Stromal cell of bone marrow (primary cell): ENCODE measurements at places on chromosomes 3 and 15.

DNA sequence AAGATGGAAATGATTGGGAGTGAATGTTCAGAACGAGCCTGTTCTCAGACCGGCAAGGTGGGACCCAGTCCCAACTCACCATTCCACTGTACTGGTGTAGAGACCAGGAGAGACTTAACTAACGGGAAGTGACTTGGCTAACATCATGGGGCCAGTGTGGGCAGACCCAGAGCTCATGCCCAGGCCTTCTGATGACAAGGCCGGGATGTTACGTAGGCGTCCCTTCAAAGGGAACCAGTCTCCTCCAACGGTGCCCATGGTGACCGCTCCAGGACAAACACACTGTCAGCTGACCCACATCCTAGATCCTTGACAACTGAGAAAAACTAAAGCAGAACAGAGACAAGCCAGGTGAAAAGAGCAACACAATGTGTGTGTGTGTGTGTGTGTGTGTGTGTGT lies 128.4 kb upstream of the HACD2 start:
- no peak for DNase-seq

DNA sequence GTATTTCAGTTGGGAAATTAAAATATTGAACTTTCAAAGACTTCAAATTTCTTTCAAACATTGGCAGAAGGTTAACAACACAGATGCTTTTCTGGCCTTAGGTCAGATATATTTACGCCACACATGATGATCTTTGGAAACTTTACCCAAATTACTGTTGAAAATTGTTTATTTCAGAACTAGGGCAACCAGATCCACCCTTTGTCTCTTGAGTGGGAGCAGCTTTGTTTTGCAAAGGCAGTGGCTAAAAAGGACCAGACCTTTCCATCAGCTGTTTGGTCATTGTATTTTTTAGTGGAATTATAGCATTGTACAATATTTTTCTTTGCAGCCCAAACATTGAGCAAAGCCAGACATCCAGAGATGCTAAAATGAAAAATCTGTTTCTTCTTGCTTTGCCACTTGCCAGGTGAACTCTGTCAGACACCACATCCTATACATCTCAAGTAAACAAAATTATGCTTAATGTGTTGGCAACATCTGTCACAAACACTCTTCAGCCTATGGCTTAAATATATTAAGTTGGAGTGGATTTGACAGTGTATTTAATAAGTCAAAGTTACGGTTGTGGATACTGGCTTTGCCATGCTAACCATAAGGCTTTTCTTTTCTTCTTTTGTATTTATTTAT lies 651.9 kb downstream of the RBMS3 start:
- no peak for DNase-seq

GRCh38 chr3:119662604-119663373 lies 2.4 kb upstream of the POPDC2 start:
- no peak for DNase-seq

DNA sequence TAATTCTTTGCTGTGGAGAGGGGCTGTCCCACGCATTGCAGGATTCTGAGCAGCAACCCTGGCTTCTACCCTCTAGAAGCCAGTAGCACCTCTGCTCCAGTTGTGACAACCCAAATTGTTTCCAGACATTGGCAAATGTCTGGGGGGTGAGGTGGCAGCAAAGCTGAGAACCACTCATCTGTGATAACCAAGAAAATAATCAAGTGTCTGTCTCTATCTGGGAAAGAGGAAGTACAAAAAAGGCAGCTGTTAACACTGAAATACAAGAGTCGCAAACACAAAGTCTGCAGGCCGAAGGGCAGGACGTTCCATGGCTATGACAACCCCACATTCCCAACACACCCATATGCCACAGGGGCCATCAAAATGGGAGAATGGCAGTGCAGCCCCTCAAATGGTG lies 42.2 kb upstream of the GNB5 start:
- no peak for DNase-seq

DNA sequence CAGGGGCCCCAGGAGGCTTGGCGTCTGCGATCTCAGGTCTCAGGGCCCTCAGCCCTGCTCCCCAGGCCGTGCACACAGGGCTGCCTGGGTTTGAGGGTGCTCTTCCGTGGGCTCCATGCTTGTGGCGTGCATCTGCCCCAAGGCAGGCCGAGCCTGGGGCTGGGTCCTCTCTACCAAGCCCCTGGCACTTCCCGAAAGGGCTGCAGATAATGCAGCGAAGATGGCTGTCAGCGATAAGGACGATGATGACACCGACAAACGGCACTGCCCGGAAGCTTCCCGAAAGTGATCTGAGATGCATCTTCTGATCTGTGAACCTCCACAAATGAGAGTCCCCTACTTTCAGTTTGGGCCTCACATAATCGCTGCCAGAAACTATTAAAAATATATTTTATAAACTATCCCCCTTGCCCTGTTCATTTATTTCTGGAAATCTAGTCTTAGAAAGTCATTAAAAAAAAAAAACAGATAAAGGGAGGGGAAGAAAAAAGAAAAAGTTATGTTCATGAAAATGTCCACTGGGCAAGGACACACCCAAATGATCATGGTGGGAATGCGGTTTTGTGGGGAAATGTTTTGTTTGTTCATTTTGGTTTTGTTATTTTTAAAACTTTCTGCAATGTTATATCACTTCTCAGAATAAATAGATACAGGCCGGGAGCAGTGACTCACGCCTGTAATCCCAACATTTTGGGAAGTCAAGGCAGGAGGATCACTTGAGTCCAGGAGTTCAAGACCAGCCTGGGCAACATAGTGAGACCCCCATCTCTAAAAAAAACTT lies 51.5 kb downstream of the RPN1 start:
- peak; percentile 39 for DNase-seq

GRCh38 chr15:45535486-45536042 lies 13.0 kb upstream of the SLC30A4 start:
- no peak for DNase-seq

GRCh38 chr3:81279481-81280379 lies 481.7 kb downstream of the GBE1 start:
- no peak for DNase-seq

- peak; percentile 81 for DNase-seq
These were observed 86.6 kb downstream of the FMN1 start for GRCh38 chr15:33107950-33108349.

GRCh38 chr3:125157183-125157582 lies 55.4 kb downstream of the SLC12A8 start:
- no peak for DNase-seq

GRCh38 chr3:145698749-145699148 lies 462.2 kb downstream of the PLOD2 start:
- DNase-seq = no peak

GRCh38 chr3:44039006-44039405 lies 202.7 kb upstream of the TOPAZ1 start:
- no peak for DNase-seq
